Activated CD8-positive, alpha-beta T cell treated with anti-CD3 and anti-CD28 coated beads, Interleukin-2, amount 10 ng/mL, durations not matched to agents 7 days and 5 days (primary cell): ENCODE measurements at places on chromosomes 7 and 10.

- DNase-seq, result no peak
Measured at GRCh38 chr7:110960811-110961210, 130.1 kb upstream of the LRRN3 start.

- DNase-seq, result no peak
Measured at GRCh38 chr10:80583685-80584084, 46.0 kb downstream of the SH2D4B start.

- no peak for DNase-seq
Measured at GRCh38 chr10:37681617-37681999, 175.8 kb downstream of the ZNF248 start.

- DNase-seq, result no peak
Measured at GRCh38 chr10:28246023-28246422, 56.8 kb downstream of the MPP7 start.

DNA sequence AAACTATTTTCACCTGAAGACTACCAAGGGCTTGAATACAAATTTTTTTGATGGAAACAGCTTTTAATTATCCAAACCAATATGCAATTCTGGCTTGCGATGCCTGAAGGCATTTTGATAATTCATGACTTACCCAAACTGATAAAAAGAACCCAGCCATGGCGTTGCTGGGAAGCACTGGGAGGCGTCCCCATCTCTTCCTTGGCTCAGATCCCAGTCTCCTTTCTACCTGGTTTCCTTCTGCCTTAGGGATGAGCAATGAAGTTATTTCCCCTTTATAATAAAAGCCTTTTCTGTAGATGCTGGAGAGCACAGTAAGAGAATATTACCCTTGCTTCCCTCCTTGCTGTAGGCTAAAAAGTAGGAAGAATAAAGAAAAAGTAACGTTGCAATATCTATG is 129.1 kb upstream of the ANK3 start:
- no peak for DNase-seq

GRCh38 chr10:64859911-64860310 is 1338.7 kb downstream of the REEP3 start:
- no peak for DNase-seq

DNA sequence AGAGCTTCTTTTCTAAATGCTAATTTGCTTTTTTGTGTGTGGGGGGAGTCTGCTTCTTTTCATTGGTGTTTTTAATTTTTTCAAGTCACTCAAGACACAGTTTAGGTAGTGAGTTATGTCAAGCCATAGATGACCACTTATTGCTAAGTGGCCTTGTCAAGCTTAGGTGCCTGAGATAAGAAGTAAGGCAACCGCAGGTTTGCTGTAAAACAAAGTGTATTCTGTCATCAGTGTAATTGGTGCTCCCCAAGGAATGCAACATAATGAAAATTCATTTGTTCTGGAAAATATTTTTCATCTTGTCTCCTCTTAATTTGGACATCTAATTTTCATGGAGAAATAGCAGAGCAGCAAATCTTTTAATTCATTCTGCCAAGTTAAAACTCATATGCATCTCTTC is 249.6 kb downstream of the EXOC4 start:
- no peak for DNase-seq

DNA sequence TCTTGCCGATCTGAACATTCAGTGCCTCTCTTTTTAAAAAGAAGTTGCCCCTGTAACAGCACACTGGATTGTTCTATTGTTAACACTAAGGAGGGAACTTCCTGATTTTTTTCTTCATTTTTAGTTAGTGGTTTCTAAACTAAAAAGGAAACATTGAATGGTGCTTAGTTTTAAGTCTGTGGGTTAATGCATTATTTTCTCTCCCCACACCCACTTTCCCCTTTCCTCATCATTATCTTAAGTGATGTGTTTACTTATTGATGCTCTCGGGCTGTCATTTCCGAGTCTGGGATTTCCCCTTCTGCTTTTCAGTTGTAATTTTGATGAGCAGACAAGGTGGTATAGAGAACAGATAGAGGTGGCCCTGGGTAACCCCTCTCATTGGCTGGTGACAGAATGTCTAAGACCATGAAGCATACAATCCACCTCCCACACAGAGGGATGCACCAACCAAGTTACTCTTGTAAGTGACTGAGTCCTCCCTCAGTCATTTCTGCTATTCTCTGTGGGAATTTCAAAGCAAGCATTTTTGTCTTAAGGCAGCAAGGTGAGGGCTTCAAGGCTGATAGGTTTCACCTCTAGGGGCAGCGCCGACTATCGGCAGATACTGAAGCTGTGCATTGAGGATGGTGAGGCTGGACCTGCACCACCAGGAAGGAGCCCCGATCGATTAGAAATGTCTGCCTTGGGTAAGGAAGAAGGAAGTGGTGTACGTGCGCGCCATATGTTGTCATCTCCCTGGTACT is 49.5 kb downstream of the CHN2 start:
- no peak for DNase-seq

GRCh38 chr7:150443793-150444540 is 6.5 kb upstream of the GIMAP8 start:
- peak; percentile 14 for DNase-seq

DNA sequence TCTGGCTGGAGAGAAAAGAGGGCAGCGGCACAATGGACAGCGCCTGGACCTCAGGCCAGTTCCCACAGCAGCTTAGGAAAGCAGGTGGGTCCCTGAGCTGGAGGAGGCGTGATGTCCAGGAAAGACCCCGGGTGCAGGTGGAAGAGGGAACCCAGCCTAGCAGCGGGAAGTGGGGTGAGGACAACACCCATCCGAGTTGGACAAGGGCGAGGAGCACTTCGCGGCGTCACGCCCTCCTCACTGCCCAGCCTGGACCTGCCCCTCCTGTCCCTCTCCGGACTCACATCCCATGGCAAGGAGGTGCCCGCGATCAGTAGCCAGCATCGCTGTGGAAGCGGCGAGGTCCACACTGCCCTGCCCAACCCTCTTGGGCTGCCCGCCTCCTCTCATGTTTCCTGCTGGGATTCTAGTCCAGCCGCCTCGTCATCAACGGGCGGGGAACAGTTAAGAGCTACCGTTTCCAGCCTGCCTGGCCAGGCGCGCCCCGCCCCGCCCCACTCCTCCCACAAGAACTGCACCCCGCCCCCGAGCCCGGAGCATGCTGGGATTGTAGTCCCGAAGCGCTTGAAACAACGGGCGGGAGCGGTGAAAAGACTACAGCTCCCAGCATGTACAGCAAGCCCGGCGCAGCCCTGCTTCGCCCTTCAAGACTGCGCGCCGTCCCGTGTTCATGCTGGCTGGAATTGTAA is 930.6 kb upstream of the ZNF722 start:
- DNase-seq, result no peak

DNA sequence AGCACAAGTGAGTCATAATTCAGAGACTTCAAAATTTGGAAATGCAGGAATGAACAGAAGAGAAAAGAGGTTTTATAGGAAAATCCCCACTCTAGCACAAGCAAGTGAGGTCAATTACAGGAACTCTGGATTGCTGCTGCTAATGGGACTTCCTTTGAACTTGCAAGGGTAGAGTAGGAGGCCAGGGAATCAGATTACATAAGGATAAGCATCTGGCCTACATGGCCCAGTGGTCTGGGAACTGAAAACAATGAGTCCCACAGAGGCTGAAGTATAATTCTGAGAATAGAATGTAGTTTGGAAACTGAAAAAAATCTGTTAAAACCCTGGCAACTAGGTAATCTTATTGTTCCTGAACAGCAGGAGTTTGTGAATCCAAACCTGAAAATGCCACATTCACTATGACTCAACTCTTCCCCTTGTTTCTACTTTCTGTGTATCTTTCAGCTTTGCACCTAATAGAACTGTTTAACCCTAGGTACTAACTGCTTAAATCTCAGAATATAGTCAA is 66.5 kb downstream of the CTNNA3 start:
- DNase-seq, result no peak

DNA sequence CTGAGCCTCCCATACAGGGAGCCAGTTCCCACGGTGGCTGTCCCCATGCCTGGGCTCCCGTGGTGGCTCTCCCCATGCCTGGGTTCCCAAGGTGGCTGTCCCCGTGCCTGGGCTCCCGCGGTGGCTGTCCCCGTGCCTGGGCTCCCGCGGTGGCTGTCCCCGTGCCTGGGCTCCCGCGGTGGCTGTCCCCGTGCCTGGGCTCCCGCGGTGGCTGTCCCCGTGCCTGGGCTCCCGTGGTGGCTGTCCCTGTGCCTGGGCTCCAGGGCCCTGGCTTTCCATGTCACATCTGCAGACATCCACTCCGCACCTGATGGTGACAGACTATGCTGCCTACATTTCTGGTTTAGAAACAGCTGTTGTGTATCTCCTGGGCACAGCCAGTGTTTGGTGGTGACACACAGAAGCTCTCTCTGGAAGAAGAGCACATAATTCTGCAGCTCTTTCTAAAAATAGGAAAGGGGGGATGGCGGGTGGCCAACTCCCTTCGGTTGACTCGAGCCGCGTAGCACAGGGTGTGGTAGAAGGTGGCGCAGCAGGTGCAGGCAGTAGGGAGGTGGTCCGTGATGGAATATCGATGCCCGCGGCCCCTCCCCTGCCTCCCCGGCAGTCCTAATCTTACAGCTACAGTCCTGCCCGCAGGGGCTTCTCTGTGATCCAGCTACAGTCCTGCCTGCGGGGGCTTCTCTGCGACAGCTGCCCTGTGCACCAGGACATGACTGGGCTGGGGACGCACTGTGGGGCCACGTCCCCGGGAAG is 251.2 kb downstream of the DNAJB6 start:
- no peak for DNase-seq

DNA sequence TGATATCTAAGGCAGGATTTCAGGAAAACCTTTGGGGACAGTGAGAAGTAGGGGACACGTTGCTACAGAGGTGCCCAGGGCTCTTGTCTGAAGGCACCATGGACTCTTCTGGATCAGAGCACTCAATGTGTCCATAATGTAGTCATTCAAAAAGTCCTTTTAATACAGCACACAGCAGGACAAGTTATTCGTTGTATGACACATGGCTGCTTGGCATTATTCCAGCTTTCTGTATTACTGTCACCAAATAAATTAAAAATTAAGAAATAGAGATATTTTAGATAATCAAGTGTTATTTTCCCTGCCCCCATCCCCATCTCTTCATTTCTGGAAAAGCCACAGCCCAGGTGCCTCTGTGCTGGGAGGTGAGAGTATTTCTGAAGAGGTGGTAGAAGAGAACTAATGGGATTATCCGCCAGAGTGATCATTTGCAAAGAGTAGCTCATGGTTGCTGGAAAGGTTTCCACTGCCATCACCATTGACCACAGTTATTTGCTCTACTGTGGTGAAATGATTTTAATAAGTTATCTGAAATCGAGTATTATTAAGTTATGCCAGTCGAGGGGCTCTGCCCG is 83.0 kb downstream of the CXCL12 start:
- DNase-seq, result peak; percentile 1
